Naive thymus-derived CD4-positive, alpha-beta T cell (primary cell): ENCODE measurements at places on chromosomes 11 and 22. TPM values are rescaled to one million over a fixed set of nuclear protein-coding genes. Genes with fewer than 3 reads are reported as not detected.

DNA sequence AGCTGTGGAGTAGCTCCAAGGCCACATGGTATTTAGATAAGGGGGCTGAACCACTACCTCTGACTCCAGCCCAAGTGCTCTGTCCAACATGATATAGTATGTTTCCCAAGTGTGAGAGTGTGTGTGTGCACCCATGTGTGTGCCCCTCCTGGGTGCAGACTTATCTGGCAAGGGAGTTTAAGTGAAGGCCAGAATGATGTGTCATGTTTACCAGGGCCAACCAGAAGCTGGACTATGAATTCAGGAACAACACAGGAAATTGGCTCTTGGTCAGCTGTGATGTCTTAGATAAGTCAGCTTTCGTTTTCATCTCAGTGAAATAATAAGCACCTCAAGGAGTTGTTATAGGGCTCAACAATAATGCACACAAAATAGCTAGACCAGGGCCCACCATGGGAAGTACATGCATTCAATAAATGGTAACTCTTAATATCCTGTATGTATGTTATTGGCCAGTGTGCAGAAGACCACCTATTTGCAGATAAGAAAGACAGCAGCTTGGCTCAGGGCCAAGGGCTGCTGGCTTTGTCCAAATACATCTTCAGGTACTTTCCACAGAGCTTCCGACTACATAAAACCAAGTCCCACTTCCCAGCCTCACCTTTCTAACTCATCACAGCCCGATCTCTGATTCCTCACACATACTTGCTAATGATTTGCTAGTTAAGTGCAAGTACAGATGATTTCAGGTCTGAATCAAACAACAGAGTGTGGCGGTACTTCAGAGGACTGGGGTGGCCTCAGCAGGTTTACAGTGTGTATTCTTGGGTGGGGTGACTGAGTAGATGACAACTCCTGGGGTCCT, 120.9 kb downstream of the ME3 start:
- DNase-seq, result no peak

DNA sequence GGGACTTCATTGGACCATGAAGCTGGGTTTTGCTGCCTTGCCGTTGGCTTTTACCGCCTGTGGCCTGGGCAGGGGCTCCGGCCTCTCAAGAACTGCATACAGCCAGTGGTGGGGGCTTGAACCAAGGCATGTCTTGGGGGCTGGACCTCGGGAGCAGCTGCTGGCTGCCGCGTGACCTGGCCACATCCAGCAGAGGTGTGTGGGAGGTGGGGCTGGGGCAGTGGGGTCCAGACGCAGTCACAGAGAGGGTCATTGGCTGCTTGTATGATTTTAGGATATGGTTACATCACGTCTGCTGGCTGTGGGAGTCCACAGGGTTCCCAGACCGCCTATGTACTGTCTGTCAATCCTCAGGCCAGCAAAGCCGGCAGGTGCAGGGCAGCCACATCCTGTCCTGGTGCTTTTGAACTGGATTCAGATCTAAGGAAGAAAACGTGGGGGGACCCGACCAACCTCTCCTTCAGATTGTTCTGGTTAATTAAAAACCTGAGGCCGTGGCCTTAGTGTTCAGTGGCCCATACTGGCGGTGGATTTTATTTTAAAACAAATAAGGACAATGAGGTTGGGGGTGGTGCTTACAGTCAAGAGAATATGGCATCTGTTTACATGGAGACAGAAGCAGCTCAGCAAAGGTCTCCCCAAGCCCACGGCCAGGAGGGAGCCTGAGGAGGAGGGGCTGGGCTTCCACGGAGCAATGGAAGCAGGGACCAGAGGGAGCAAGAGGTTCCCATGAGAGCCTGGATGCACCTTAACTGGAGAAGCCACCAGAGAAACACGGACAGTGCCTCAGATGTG, 426.0 kb downstream of the TBC1D22A start:
- no peak for DNase-seq

DNA sequence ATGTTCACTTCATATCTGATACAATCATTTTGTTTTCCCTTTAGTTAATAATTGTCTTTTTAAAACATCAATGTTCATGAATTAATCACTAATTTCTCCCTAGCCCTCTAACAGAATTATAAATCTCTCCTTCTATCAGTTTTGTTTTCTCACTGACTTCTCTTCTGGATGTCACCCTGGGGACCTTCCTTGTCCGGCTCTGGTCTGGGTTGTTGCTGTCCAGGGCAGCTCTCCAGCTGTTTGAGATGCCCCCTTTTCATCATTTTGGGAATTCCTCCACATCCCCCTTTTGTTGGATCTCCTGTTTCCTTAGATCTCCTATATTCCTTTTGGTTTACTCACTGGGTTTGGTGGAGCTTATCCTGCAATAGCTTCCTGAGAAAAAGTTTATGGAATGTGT, 35.6 kb upstream of the PSMA1 start:
- DNase-seq, result no peak

DNA sequence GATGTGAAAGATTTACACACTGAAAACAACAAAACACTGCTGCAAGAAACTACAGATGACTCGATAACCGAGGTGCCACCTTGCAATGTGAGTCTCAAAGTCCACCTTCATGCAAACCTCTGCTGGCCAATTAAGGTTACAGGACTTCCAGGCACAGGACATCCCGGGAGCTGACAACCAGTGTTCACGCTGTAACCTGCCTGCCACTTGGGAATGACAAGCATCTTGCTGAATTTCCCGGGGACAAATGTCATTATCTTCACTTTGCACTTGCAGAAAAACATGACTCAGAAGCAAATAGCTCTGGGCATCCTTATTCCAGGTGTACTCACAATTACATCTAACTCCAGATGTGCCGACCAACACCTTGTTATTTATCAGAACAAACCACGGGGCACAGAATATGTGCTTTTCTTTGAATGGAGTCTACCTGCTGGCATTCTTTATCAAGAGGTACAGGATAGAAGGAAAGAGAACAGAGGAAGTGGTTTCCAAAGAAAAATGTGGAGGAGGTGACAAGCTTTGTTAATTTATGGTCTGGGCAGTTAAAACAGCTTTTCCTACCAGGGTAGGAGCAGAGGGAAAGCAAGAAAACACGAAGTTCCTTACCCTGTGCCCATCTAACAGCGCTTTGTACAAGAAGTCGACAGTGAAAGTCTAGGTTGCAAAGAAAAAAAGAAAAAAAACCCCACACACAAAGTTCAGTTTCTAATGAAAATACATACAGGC, 72.3 kb downstream of the SHANK2 start:
- DNase-seq, result no peak

GRCh38 chr11:83097429-83098075, 25.9 kb upstream of the RAB30 start:
- no peak for DNase-seq

GRCh38 chr11:14713496-14714244, 70.1 kb downstream of the PDE3B start:
- DNase-seq, result peak; percentile 72

- DNase-seq, result no peak
These were observed 167.0 kb upstream of the B3GAT1 start for GRCh38 chr11:134578807-134579723.

GRCh38 chr11:118448294-118448693, 12.0 kb downstream of the KMT2A start:
- DNase-seq, result no peak

GRCh38 chr11:111833524-111833923, 37.9 kb downstream of the ALG9 start:
- no peak for DNase-seq

- no peak for DNase-seq
These were observed 3.2 kb downstream of the TTLL12 start for GRCh38 chr22:43183496-43184277.

- no peak for DNase-seq
These were observed 28.8 kb upstream of the RRM1 start for GRCh38 chr11:4065601-4066377.

GRCh38 chr22:24247011-24247507, 2.2 kb upstream of the GGT5 start:
- no peak for DNase-seq

DNA sequence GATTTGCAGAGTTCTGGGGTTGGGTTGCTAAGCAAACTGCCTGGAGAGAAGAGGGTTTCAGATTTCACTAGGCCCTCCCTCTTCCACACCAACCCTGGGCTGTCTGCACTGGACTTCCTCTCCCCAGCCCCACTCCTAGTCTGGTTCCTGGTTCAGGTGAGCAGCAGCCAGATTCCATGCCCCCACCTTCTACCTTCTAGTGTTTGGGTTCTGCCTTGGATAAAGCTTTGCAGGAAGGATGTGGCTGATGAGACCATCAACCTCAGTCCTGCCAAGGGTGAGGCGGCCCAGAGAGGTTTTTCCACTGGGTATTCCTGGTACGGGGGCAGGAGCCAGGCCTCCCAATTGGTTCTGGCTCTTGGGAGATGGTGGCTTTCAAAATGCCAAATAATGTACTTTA, 68.3 kb downstream of the BCR start:
- no peak for DNase-seq

DNA sequence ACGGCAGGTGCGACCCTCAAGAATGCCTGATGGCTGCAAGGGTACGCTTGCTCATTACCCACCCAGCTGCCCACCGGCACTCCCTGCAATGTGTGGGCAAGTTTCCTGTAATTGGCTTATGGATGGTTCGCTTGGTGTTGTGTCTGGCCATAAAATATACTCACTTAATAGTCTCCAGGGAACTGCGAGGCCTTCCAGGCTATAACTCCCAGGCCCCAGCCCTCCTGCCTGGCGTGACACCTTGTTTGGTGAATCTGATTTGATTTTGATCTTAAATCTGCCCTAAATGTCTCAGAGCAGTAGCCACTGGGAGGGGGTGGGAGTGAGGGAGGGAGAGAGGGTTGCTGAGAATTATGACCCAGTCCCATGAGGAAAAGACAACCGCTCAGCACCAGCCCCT, 572.2 kb downstream of the BUD13 start:
- DNase-seq, result no peak

DNA sequence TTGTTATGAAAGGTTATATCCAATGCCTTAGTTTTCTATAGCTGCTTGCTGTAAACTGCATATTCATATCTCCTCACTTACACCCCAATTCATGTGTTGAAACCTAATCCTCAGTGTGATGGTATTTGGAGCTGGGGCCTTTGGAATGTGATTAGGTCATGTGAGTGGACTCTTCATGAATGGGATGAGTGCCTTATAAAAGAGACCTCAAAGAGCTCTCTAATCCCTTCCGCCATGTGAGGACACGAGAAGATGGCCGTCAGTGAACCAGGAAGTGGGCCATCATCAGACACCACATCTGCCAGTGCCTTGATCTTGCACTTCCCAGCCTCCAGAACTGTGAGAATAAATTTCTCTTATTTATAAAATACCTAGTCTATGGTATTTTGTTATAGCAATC, 79.3 kb downstream of the CYP2R1 start:
- no peak for DNase-seq

Gene CTSD
- 218 TPM for polyA plus RNA-seq

Gene RASL10A
- not detected for polyA plus RNA-seq

Gene TIGD3
- 0.75 TPM for polyA plus RNA-seq

Gene SPON1
- 0.45 TPM for polyA plus RNA-seq

Gene ARL2
- polyA plus RNA-seq, result 90.0 TPM

Gene TSGA10IP
- polyA plus RNA-seq, result not detected

Gene POU2AF1
- 0.53 TPM for polyA plus RNA-seq

Gene CRYAB
- not detected for polyA plus RNA-seq

Gene OR56A1
- not detected for polyA plus RNA-seq

Gene PIWIL4
- 0.90 TPM for polyA plus RNA-seq

Gene PGA5
- polyA plus RNA-seq, result not detected

Gene CRYBA4
- not detected for polyA plus RNA-seq

Gene HEPN1
- not detected for polyA plus RNA-seq
